ENCODE measurements at places on chromosomes 4 and X.

DNA sequence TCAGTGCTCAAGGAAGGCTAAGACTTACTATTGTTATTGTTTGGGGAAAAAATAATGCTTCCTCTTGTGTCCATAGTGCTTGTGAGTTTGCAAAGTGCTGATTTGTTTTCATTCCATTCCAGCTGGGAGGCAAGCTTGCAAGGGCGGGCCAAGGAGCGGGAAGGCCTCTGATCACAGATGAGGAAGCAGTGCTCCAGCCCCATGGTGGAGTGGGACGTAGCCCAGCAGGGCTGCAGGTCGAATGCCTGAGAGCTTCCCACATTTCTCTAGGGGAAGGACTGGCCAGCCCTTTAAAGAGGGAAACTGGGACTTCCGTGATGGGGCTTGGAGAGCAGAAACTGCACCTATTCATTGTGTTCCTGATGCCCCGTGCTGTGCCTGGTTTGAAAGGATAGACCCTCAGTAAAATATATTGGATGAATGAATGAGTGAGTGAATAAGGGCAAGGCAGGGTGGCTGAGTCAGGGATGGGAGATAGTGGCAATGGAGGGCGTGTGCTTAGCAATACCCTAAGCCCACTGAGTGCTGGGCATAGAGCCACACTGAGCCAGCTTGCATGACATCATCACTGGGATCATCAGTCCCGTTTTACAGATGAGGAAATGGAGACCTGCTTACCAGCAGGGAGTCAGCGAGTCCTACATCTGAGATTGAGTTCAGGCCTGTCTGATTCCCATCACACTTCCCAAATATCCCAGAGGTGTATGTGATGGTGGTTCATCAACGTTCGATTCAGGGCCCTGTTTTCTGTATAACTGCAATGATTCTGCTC lies 17.9 kb upstream of the NSG1 start:
- DNase-seq, result no peak

DNA sequence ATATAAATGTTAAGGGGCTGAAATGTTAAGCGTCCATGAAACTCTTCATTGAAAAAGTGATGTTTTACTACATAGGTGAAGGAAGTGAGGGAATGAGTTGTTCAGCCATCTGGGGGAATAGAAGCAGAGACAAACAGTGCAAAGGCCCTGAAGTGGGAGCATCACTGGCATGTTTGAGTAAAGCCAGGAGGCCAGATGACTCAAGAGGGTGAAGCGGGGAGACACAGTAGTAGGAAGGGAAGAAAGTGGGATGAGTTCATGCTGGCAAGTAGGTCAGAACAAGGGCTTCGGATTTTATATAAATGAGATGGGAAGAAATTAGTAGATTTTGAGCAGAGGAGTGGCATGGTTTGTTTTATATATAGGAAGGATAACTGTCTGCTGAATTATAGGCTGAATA lies 112.5 kb upstream of the MAP9 start:
- no peak for DNase-seq

- DNase-seq, result no peak
Measured at GRCh38 chr4:56874166-56874565, 33.5 kb upstream of the REST start.

DNA sequence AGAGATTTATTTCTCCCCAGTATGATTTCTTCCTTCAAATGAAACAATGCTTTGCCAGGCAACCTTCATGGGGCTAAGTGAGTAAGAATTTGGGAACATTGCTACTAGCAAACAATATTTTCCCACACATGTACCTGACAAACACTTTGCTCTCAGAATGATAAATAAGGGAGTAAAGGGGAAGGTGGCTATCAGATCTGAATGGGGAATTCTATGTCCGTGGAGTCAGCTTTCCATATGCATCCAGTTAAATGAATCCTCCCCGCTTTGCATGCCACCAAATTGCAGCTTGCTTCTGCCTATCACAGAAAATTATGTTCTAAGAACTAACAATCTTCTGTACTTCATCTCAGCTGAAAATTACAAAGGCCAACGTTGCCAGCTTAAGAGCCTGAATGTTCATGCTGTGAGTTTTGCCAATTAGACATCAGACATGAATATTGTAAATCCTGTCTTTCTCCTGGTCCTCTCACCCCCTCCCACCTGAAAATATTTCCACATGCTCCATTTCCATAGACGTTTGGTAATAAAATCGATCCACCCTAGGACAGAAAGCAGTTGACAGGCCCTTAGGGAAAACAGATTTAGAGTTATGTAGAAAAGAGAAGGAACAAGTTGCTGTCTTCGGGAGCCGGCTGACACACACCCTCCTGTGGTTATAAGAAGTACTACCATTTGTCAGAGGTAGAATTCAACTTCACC lies 6.3 kb downstream of the MEPE start:
- DNase-seq, result no peak

- no peak for DNase-seq
Measured at GRCh38 chr4:157898836-157899605, 273.8 kb downstream of the GASK1B start.

DNA sequence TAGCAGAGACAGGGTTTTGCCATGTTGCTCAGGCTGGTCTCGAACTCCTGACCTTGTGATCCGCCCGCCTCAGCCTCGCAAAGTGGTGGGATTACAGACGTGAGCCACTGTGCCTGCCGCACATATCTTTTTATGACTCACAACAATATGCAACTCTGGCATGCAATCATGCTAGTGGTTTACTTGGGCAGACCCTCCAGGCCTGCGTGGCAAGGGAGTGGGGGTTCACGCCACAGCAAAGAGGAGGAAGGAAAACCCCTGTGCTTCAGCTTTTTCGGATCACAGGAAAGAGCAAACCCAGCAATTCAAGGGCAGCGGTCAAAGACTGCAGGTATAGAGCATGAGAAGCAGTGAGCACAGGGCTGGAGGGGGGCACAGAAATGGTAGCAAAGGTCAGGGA lies 48.3 kb upstream of the CD99 start:
- DNase-seq, result no peak

Data from GM04503 (cell line).